Right atrium auricular region (tissue), 2 donors: ENCODE measurements at places on chromosomes 4 and X. TPM values are rescaled to one million over a fixed set of nuclear protein-coding genes. Genes with fewer than 3 reads are reported as not detected.

The ZXDA gene
- total RNA-seq, result 5.3 TPM

The CNGA1 gene
- not detected for total RNA-seq

The HPSE gene
- total RNA-seq, result 3.4 TPM

The MAGIX gene
- total RNA-seq, result 18.9 TPM

The NHSL2 gene
- total RNA-seq, result 5.5 TPM

DNA sequence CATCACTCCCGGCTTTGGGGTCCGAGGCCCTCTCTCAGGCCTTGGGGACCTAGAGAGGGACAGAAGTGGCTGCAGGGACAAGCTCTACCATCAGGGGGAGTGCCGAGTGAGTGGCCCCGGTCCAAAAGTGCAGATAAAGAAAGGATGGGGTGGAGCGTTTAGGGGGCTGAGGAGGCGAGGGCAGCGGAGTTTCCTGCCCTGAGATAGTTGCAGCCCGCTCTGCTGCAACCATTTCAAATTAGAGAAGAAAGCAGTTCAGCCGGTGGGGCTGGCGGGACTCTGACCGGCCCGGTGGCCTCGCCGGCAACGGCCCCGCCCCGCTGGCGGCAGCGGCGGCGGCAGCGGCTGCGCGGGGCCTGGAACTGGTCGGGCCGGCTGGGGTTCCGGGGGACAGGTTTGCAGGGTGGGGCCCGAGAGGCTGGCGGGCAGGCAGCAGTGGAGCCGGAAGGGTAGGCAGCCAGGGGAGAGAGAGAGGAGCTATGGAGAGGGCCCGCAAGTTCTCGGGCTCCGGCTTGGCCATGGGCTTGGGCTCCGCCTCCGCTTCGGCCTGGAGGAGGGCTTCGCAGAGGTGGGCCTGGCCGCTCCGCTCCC lies 7.6 kb downstream of the DLG3 start:
- DNase-seq, result no peak

GRCh38 chrX:100048156-100048555 lies 361.9 kb downstream of the PCDH19 start:
- DNase-seq, result no peak
